Mucosa of descending colon (tissue), 3 donors: ENCODE measurements at places on chromosomes 2 and 18. TPM values are rescaled to one million over a fixed set of nuclear protein-coding genes. Genes with fewer than 3 reads are reported as not detected.

The CNTNAP5 gene
- not detected for total RNA-seq

The AQP12B gene
- total RNA-seq: 10.0 TPM

The SLC4A3 gene
- 3.4 TPM for total RNA-seq

The IGFBP5 gene
- 95.9 TPM for total RNA-seq

The LYG1 gene
- total RNA-seq: 1.6 TPM

The SULT1C2 gene
- total RNA-seq: not detected

- no peak for DNase-seq
These were observed 20.6 kb upstream of the CAVIN2 start for GRCh38 chr2:191867507-191867847.

DNA sequence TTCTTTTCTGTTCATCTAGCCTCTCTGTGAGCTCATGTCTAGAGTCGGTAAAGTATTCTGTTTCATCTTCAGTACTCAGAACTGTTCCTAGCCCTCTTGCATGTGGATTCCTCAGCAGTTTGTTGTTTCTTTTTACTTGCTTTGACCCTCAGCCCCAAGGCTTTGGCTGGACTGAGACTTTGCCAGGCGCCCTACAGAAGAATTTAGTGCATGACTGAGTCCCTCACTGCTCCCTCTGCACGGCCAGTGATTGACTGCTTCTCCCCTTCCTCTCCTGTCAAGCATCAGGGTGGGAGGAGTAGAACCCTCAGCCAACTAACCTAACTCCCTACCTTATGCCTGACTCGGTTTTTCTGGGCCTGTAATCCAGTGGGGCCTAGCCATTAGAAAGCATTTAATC is 109.8 kb downstream of the ESCO1 start:
- no peak for DNase-seq

DNA sequence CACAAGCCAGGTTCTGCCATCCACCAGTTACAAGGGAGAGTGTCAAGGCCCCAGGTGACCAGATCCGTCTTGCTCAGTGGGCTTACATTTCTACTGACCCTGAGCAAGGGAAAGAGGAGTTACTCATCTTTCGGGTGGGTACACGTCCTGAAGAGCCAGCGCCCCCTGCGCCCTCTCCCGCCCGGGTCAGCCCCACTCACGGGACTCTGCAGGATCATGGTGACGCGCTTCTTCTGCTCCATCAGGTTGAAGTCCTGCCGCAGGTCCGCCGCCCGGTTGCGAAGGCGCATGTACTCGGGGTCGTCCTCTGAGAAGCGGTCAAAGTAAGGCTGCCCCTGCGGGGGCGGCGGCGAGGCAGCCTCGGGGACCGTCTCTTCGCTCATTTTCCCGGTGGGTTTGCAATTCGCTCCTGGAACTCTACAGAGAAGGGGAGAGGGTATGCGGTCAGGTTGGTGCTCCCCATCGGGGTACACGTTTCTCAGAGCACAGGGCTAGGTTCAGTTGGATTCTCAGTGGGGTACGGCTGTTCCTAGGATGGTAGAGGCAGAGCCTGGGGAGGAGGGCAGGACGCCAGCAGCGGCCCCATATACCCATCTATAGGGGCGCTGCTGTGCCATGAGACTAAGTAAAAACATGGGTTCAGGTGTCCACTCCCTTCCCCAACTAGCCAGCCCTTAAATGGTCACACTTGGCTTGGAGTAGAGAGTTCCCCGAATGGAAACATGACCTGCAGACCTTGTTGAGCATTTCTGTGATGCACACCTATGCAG is 61.8 kb downstream of the ADD2 start:
- no peak for DNase-seq

DNA sequence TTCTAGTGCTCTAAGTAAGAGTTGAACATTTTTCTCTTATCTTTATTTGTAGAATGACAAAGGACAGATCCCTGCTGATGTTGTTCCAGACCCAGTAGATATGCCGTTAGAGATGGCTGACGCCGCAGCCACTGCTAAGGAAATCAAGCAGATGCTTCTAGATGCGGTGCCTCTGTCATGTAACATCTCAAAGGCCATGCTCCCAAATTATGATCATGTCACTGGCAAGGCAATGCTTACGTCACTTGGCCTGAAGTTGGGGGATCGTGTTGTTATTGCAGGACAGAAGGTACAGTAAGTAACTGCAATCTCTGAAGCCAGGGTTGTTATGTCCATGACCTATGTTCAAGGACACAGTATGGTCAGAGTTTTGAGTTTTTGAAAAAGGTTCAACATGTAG is 28.4 kb downstream of the CLIP4 start:
- no peak for DNase-seq

DNA sequence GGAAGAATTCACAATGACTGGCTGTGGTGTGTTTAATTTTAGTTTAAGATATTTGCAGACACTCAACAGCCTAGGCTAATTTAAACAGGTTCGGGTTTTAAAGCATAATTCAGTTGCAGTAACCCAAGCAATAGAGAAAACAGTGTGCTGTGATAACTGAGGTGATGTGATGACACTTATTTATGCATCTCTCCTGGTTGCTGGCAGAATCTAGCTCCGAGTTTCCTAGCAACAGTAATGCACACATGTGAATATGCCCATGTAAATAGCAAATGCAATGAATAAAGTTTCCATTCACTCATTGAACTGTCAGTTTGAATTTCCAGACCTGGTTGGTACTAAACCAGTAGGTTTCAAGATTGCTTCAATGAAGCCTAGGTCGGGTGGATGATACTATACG is 426.5 kb downstream of the TMX3 start:
- no peak for DNase-seq

DNA sequence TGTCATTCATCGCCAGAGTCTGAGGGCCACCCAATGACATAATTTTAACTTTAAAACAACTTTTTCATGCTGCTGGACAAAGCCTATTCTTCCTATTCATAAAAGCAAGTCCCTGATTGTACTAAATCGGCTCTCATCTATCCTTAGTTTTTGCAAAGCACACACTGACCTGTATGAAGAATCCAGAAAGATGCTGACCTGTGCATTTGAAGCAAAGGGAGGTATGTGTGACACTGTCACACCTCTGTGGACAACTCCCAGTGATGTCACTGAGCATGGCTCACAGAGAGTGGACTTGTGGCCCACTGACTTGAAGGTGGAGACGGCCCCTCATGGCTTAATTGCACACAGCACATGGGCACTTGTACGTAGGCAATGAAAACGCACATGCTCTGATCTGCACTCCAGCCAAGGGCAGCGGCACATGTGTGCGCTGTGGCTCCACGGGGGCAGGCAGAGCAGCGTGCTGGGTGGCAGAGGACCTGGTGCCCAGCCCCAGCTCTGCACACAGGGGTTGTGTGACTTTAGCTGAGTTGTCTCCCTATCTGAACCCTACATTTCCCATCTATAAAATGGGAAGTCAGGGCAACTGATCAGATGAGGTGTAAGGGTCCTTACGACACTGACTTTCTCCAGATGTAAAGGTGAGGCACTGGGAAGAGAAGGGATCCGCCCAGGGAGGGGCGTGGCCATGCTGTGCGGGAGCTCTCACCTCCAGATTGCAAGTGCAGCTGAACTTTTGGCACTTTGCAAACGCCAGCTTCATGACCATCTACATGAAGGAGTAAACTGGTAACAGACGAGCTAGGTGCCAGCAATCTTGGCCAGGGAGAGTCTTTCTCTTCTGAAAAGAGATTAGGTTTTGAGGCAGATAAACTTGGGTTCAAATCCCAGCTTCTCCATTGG is 14.3 kb upstream of the ODC1 start:
- DNase-seq: no peak

DNA sequence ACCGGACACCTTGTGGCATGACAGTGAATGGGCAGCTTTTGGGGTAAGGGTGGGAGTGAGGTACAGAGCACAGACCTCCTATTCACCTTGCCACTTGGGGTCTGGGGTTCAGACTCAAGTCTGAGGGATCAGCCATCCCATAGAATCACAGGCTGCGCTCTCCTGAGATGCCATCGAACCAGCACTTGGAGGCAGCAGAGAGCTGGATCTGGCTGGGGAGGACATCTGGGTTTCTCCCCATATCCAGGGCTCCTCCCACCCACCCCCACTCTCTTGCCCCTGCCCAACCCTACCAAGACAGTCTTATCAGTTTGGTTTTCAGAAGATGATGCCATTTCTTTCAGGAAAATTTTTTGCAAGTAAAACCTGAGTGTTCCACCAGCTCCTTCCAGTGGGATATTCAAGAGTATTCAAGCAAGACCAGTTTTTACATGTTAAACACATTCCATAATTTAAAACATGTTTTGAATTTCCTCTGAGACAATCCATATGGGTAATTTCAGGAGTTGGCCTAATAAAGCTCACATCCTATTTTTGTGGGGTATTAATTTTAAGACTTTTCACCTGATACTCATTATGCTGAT is 29.2 kb upstream of the TEX44 start:
- no peak for DNase-seq

DNA sequence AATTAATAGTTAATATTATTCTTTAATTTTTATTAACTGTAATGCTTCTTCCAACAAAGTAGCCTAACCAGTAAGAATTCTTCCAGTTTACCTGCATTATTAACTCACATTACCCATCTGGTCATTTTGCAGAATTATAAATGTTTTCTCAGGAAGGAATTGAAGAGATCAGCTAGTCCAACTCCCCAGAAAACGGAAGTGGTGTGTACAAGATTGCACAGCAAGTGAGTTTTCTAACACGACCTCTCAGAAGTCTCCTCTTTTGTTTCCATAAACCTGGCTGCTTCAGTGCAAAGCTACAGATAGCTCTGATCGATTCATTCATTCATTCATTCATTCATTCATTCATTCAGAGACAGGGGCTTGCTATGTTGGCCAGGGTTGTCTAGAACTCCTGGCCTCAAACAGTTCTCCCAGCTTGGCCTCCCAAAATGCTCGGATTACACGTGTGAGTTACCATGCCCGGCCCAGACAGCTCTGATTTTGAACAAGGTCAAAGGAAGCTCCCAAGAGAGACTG is 128.8 kb upstream of the REV1 start:
- no peak for DNase-seq

DNA sequence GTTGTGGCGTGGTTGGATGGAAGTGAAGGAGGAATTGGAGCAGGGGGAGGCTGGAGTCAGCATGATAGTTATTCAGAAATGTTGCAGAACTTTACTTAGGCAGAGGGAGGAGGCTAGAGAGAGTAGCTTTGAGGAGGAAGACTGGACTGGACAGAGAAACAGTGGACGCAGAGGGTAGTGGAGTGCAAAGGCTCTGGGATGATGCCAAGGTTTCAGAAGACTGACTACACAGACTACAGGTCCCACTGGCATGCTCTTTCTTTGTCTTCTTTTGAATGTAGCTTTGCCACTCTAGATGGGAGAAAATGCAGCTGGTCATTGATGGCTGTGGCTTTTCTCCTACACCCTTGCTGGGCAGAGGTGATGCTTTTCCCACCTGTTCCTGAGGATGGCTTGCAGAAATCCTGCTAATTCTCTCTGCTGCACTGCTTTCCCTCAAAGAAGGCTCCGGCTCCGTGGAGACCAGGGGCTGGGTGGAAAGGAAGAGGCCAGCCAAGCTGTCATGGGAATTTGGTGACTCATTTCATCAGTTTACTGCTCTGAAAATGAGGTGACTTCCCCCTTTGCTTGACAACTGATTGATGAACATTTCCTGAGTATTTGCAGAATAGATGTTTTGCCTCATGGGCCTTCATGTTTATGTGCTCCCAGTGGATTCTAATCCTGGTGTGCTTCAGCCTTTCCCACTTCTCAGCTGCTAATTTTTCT is 42.4 kb downstream of the MEIS1 start:
- no peak for DNase-seq

GRCh38 chr18:52333860-52334259 is 6.1 kb upstream of the DCC start:
- DNase-seq: no peak

DNA sequence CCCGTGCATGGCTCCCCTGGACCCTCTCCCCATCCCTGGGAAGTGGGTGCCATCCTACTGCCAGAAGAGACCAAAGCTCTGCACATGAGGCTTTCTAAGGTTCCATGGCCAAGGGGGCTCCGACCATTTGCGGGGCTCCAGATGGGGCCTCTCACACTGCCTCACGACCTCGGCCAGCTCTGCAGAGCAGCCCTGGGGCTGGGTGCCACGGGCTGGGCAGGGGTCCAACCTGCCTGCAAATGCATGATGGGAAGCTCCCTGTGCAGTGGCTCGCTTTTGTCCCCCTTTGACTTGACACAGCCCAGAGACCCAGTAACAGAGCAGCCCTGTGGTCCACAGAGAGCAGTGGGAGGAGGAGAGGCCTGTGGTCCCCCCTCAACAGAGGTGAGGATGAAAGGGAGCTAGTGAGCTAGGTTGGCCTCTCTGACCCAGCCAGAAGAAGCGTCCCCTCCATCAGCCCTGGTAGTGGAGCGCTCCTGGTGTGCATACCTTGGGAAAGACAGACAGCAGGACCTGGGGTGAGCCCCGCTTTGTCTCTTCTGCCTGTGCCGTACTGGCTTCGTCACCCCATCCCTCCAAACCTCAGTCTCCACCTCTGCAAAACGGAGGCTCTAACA is 174.1 kb downstream of the DDX1 start:
- DNase-seq: no peak

GRCh38 chr2:98233941-98234340 is 112.3 kb upstream of the CNGA3 start:
- DNase-seq: no peak

GRCh38 chr2:227386630-227387029 is 1.1 kb downstream of the SCYGR1 start:
- no peak for DNase-seq

DNA sequence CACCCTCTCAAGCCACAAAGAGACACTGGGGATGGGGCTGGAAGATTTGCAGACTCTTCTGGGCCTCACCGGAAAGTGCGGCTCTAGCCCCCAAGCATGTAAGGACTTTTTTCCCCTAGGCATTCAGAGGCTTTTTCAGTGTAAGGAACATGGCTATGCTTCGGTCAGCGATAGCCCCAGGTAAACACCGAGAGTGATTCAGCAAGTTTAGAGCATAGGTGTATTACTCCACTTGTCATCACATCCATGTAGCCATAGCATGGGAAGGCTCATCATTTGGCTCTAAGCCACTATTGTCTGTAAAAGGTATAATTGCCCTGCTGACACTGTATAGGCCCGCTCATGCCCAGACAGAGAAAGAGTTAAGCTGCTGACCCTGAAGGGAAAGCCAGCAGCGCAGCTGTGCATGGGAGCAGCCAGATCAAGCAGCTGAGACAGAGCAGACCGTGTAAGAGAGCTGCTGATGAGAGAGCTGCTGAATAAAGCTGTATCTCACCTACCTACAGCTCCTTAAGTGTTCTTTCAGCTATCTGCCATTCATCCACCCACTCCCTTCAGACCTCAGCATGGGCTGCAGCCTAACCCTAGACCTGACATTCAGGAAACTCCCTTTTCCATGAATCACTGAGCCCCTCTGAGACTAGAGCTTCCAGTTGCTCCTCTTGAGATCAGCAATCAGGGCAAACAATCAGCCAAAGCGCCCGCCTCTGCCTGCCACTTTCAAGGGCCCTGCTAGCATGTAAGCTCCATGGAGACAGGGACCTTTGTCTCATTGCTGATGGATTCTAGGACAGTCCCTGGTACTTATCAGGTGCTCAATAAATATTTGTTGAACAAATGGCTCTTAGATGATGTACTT is 25.5 kb downstream of the LGALSL start:
- no peak for DNase-seq
